ENCODE measurements at places on chromosomes 4 and X. TPM values are rescaled to one million over a fixed set of nuclear protein-coding genes. Genes with fewer than 3 reads are reported as not detected.

GRCh38 chr4:75042601-75043208, 109.8 kb downstream of the PARM1 start:
- DNase-seq, result no peak

- peak; percentile 64 for DNase-seq
Measured at GRCh38 chr4:8468746-8469535, 28.4 kb downstream of the TRMT44 start.

Gene BMP3
- 2.3 TPM for total RNA-seq

- DNase-seq, result peak; percentile 74
Measured at GRCh38 chr4:51909236-51909703, 66.3 kb downstream of the DCUN1D4 start.

DNA sequence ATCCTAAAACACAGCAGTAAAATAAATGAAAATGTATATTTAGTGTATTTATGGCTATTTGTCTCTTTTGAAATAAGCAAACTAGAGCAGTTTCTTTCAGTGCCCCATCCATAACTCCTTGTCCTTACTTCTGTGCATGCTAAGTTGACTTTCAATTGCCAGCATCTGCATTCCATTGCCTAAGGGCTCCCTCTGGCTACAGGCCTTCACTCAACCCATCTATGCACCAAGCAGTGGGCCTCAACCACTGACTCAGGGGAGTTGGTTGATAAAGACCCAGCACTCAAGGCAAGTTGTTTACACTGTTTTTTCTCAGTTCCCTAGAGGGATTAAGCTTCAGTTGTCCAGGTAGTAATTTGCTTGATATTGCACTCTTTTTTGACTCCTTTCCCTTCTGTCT, 265.7 kb downstream of the IQCM start:
- peak; percentile 16 for DNase-seq

DNA sequence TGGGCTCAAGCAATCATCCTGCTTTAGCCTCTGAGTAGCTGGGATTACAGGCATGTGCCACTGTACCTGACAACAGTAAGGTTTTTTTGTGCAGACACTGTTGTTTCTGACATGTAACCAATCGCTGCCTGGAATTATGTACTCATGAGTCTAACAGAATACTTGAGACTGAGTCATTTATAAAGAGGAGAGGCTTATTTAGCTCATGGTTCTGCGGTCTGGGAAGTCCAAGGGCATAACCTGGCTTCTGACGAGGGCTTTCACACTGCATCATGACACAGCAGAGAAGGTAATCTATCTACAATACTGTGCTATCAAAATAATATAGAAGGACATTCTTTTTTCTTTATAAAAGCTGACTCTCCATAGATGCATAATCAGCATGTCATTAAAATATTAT, 115.5 kb upstream of the STOX2 start:
- DNase-seq, result no peak

- DNase-seq, result no peak
Measured at GRCh38 chr4:75623026-75623425, 7.3 kb downstream of the CDKL2 start.

Gene GLRA3
- total RNA-seq, result not detected

All from stomach (tissue), 19 donors.